ENCODE measurements at places on chromosomes 7 and 10. TPM values are rescaled to one million over a fixed set of nuclear protein-coding genes. Genes with fewer than 3 reads are reported as not detected.

Gene DCLRE1C
- total RNA-seq: 50.2 TPM

Gene GPNMB
- 4.7 TPM for total RNA-seq

Gene MBL2
- not detected for total RNA-seq

Gene TMEM209
- 7.9 TPM for total RNA-seq

Gene PCDH15
- 6.1 TPM for total RNA-seq

Gene EGR2
- 0.74 TPM for total RNA-seq

Gene ATRNL1
- total RNA-seq: 353 TPM
